Fibroblast of the conjunctiva (primary cell): ENCODE measurements at places on chromosomes 5 and 9.

- peak; percentile 37 for DNase-seq
Observed at GRCh38 chr5:128237546-128237945, 154.0 kb downstream of the SLC12A2 start.

GRCh38 chr5:178338126-178338749 is 105.6 kb upstream of the PHYKPL start:
- DNase-seq = no peak

GRCh38 chr5:2017540-2018389 is 135.0 kb upstream of the IRX4 start:
- no peak for DNase-seq

GRCh38 chr5:31469886-31470285 is 62.0 kb downstream of the DROSHA start:
- no peak for DNase-seq

- peak; percentile 92 for DNase-seq
Observed at GRCh38 chr9:88852794-88853193, 138.5 kb upstream of the S1PR3 start.

GRCh38 chr5:132281856-132282614 is 12.2 kb upstream of the SLC22A4 start:
- DNase-seq = no peak

DNA sequence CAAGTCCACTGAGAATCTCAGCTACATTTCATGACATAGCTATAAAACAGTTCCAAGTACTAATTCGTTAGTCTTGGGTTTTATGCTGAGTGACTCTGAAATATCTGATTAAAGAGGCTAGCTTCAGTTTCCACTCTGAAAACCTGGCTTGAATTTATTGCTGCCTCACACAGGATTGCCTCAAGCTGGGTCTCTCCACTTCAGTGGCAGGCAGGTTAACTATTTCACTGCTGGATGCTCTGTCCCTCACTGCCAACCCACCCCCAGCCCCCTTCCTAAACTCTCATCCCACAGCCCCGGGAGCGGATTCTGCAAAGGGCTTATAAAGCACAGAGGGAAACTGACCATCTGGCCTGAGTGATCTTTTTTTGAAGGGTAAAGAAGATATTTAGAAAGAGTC is 318.3 kb downstream of the MLLT3 start:
- DNase-seq = no peak

DNA sequence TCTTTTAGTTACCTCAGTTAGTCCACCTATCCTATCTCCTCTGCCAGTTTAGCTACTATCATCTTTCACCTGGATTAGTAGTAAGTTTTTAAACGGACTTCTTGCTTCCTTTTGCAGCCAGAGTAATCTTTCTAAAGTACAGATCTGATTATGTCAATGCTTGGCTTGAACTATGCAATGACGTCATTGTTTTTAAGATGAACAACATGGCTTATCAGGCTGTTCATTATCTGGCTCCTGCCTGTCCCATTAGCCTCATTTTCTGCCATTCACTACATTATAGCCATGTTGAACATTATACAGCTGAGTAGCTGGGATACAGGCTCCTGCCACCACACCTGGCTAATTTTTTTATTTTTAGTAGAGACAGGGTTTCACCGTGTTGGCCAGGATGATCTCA is 98.7 kb downstream of the RANBP17 start:
- DNase-seq = no peak

DNA sequence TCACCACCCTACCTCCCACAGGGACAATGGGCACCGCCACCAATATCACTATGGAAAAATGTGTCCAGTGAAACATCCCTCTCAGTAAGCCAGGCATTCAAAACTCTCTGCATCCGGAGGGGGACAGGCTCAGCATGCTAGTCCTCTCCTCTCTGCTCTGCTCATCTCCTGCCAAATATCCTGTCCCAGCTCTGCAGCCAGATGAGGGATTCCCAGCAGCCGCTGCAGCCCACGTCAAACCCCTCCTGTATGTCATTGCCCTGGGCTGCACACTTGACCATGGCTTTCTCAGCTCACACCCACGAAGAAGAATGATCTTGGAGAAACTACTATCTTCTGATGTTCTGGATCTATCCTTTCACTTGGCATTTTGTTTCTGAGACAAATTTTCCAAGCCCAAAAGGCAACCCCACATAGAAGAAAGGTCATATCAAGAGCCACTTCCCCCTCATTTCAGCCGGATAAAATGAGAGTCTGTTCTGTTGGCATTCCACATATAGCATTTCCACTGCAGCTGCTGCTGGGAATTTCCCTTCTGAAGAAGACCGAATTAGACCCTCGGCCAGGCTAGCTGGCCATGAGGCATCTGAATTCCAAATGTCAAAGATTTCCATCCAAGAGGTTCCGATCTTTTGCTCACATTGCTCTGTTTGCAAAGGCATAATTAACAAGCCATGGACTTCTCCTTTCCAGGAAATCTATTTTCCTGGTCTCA is 338.0 kb downstream of the ACTL7B start:
- no peak for DNase-seq

DNA sequence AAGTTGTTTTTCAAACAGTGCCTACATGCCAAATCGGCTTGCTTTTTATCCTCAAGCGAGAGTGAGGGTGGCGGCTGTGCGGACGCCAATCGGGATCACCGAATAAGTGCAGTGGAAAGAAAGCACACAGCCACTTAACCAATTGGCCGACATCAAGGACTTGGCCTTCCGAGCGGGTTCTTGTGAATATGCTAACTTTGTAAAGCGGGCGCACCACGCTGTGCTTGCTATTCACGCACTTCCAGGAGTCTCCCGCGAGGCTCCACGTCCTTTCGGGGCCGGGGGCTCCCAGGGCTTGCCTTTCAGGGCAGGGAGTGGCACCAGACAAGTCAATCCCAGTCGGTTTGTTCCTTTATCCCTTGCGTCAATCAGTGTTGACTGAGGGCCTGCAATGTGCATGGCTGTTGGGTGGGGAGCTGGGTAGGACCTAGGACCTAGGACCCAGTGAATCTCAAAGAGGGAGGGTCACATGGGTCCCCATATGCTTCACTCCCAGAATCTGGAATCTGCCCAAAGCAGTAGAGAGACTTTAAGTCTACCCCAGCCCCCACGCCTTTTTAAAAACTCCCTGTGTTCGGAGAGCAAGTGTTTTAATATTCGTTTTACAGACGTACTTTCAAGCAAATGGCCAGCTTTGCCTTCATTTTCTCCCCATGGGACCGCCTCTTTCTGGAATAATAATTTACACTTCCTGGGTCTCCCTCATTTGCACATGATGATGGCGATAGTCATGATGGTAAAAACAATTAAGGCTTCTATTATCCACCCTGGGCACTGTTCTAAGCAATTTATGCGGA is 2.0 kb upstream of the GCNT4 start:
- DNase-seq = no peak

- DNase-seq = no peak
Observed at GRCh38 chr5:165579911-165580310, 2074.5 kb downstream of the MAT2B start.

GRCh38 chr9:92786298-92786697 is 21.7 kb upstream of the BICD2 start:
- no peak for DNase-seq

DNA sequence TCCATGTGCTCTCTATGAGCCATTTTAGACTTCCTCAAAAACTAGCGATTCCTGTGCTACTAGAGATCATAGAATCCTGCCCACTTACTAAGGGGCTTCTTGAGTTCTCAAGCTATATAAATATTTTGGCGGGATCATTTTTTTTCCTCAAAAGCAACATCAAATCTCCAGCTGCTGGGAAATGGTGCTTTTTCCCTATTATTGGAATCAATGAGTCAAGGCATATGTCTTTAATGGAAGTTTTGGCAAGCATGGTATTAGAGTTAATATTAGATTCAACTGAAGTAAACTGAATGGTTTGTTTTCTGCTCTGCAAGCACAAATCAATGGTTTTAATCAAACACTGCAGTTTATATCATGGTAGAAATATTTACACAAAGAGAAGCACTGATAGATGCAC is 369.9 kb upstream of the PTGER4 start:
- no peak for DNase-seq

GRCh38 chr5:89276566-89277305 is 393.8 kb upstream of the MEF2C start:
- DNase-seq = no peak

DNA sequence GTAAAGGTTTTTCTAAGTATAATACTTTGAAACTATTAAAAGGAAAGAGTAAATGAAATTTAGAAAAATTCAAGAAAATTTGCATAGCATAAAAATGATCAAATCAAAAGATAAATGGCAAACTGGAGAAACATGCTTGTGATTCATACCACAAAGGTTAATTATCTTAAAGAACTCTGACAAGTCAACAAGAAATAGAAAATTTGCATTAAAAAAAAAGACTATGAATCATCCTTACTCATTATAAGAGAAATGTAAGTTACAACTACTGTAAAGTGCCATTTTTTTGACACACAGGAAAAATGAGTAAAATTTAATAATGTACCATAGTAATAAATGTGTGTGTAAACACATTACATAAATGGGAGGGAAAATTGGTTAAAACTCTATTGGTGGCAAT is 624.4 kb upstream of the C9orf72 start:
- DNase-seq = no peak

GRCh38 chr9:34771007-34771406 is 61.1 kb upstream of the CCL21 start:
- no peak for DNase-seq

- DNase-seq = no peak
Observed at GRCh38 chr5:133294380-133294779, 242.6 kb downstream of the HSPA4 start.
